Left renal pelvis (tissue), 4 donors: ENCODE measurements at places on chromosomes 3 and 15. TPM values are rescaled to one million over a fixed set of nuclear protein-coding genes. Genes with fewer than 3 reads are reported as not detected.

CTXN2 gene
- polyA plus RNA-seq: 0.09 TPM

SLC2A2 gene
- polyA plus RNA-seq: 8.6 TPM

ALG1L2 gene
- 1.2 TPM for polyA plus RNA-seq

WDR93 gene
- 2.2 TPM for polyA plus RNA-seq

LNP1 gene
- polyA plus RNA-seq: 9.3 TPM

MITF gene
- polyA plus RNA-seq: 45.7 TPM

RTF1 gene
- polyA plus RNA-seq: 80.7 TPM

CXCR6 gene
- 0.45 TPM for polyA plus RNA-seq

TMEM40 gene
- 1.6 TPM for polyA plus RNA-seq

ABI3BP gene
- polyA plus RNA-seq: 37.5 TPM

CHRFAM7A gene
- 4.1 TPM for polyA plus RNA-seq

CSTA gene
- 0.72 TPM for polyA plus RNA-seq

ACKR2 gene
- 1.2 TPM for polyA plus RNA-seq

IL5RA gene
- 0.92 TPM for polyA plus RNA-seq

SLC27A2 gene
- polyA plus RNA-seq: 48.1 TPM

GP9 gene
- polyA plus RNA-seq: 2.4 TPM

LYSMD2 gene
- polyA plus RNA-seq: 5.4 TPM

C2CD4A gene
- 0.46 TPM for polyA plus RNA-seq

BSN gene
- 1.0 TPM for polyA plus RNA-seq

HEG1 gene
- 30.8 TPM for polyA plus RNA-seq

MUC4 gene
- 0.99 TPM for polyA plus RNA-seq

TMEM212 gene
- polyA plus RNA-seq: not detected

ARPP21 gene
- 1.3 TPM for polyA plus RNA-seq

CPNE9 gene
- polyA plus RNA-seq: 0.17 TPM

DNAH1 gene
- polyA plus RNA-seq: 12.7 TPM

BFSP2 gene
- 0.69 TPM for polyA plus RNA-seq

SLC12A1 gene
- 433 TPM for polyA plus RNA-seq

ANKUB1 gene
- 0.72 TPM for polyA plus RNA-seq

THRB gene
- polyA plus RNA-seq: 4.1 TPM

KCNAB1 gene
- 4.4 TPM for polyA plus RNA-seq

DNAH12 gene
- polyA plus RNA-seq: 1.1 TPM

CCR3 gene
- not detected for polyA plus RNA-seq

SUSD5 gene
- polyA plus RNA-seq: 7.3 TPM
